ENCODE measurements at places on chromosomes 1 and 21.

DNA sequence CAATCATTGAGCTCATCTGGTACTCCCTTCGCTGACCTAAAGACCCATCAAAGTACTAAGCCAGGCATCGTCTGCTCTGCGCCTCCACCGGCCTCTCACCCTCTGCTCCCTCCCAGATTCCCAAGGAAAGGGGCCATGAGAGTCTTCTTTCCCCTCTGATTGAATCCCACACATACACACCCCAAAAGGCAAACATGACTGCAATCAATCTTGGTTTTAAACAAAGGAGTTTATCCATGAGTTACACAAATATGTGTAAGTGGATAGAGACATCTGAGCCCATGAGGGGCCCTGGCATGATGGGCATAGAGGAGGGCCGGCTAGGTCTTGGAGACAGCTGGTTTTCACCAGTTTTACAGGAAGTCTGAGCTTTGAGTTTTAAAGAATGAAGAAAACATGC, 50.9 kb downstream of the CAPN2 start:
- no peak for DNase-seq

- no peak for DNase-seq
These were observed 43.4 kb downstream of the WASF2 start for GRCh38 chr1:27446496-27447020.

DNA sequence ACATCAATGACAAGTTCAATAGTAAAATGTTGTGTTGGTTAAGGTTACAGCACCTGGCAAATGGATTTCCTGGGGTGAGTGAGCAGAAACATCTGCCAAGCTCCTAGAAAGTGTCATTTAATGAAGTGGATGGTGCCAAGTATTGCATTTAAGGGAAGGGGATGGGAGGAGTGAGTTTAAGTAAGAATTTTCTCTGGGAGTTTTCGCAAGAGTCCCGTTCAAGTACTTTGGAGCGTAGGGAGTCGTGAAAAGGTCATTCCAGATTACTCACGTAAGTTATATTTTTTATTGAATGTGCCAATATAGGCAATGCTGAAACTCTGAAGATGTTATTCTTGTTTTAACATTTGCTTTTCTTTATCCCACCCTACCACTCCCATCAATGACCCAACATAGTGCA, 117.4 kb upstream of the RAB3GAP2 start:
- DNase-seq = no peak

GRCh38 chr1:55645270-55645669, 430.1 kb upstream of the USP24 start:
- DNase-seq = no peak

DNA sequence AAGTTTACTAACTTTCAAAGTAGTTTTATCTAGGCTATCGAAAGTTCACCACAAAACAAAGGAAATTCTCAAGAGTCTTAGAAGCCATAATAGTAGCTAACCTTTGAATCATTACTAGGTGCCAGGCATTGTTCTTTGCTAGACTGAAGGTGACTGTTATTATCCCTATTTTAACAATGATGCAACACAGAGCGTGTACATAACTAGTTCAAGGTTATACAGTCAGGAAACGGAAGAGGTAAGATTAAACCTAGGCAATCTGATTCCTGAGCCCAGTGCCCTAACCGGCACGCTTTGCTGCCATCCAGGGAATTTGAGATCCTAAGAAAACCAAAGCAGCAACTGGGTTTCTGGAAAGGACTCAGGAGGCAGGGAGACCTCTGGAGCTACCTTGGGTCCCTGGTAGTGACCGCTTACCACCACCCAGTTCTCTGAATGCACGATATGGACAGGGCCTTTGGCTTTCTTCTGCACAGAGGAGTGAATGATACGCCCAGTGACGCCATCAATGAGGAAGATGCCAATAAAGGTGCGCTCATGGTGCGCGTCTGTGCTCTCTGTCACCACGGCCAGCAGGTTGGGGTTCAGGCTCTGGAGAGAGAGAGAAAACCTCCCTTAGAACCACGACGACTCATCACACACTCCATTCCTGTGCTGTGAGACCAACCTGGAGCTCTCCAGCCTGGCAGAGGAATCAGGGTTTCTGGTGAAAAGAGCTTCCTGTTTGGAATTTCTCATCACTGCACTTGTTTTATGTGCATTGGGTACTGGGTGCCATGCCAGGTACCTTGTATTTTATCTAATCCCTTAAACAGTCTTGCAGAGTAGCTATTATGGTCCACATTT, 13.1 kb upstream of the UBR4 start:
- no peak for DNase-seq

DNA sequence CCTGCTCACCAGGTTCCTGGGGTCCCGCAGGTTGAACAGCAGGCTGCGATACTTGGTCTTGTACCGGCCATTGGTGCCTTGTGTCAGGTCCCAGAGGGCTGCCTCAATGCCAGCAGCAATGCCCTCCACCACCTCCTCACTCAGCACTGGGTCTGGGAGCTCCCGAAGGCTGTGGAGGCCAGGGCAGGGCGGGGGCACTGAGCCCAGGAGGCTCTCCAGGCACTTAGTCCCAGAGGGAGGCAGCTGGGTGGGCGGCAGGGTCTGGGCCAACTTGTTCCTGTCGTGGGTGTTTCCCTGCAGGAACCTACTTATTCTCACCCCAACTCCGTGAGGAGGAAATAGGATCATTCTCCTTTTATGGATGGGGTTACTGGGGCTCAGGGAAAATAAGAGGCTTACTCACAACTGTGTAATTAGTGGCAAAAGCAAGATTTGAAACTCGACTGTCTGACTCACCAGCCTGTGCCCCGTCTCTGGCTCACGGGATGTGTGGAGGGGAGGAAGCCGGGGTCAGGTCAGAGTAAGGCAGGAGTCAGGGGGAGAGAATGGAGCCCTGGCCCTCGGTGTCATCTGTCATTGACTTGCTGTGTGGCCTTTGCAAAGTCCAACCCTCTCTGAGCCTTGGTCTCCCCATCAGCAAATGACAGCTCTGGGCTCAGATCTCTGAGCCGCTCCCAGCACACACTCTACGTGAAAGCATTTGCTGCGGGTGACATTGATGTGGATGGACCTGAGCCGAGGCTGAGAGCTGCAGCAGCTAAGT, 17.2 kb downstream of the SPOCD1 start:
- no peak for DNase-seq

GRCh38 chr1:94719926-94720793, 100.0 kb upstream of the SLC44A3 start:
- DNase-seq = no peak

DNA sequence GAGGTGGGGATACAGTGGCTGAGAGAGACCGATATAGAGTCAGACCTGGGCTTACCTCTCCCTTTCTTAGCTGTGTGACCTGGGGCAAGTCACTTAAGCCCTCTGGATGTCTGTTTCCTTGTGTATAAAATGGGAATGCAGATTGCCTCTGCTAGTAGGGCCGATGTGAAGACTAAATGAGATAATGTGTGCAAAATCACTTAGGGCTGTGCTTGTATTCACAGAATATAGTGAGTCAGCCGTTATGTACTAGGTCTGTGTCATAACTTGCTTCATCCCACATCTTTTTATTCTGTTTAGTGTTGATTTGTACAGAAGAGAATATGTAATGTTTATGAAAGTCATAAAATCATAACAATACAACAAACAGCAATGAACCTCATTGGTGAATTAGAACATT, 56.0 kb downstream of the PTPRU start:
- no peak for DNase-seq

DNA sequence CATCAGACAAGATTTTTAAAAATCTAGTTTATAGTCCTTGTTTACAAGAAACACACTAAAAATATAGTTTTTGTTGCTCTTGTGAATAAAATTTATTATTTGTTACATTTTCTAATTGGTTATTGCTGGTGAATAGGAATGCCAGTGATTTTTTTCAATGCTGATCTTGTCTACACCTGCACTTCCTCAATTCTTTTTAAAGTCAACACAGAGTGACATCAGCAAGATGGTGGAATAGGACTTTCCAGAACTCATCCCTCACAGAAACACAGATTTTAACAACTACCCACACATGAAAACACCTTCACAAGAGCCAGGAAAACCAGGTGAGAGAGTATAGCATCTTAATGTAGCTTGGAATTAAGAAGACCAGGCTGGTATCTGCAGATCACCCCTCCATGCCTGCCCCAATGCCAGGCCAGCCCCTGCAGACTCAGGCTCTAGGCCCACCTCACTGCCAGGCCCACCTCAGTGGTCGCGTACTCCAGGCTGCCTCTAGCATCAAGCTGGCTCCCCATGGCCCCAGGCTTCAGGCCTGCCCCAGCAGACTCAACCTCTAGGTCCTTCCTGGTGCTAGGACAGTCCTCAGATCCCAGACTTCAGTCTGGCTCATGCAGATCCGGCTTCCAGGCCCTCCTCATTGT, 117.6 kb downstream of the WDR3 start:
- DNase-seq = no peak

DNA sequence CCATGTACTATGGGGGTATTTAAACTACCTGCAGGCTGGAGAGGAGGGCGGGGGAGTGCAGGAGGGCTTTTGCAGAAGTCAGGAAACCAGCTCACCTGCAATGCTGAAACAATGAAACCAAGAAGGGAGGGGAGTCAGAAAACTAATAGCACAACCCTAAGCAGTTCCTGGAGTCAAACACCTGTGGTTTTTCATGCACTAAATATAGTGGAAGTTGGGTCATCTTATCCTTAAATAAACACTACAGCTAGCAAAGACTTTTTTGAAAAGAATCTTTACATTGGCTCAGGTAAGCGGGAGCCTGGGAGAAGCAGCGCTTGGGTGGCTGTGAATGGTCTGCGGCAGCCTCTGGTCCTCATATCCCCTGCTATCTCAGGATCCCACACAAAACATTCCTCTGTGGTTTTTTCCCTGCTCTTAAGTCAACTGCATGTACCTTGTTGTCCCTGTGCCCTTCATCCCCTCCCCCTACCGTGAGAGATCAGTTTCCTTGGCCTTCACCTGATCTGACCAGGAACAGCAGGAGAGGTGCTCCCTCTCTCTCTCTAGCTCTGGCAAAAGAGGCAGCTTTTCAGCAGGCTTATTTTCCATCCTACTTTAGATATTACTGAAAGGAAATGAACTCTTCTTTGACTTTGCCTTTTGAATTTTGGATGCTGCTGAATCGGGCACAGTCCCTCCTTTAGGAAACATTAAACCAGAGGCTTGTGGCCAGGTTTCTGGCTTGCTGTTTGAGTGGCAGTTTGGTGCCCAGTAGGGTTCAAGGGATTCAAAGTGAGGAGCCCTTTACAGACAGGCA, 26.6 kb downstream of the TENT5C start:
- DNase-seq = no peak

DNA sequence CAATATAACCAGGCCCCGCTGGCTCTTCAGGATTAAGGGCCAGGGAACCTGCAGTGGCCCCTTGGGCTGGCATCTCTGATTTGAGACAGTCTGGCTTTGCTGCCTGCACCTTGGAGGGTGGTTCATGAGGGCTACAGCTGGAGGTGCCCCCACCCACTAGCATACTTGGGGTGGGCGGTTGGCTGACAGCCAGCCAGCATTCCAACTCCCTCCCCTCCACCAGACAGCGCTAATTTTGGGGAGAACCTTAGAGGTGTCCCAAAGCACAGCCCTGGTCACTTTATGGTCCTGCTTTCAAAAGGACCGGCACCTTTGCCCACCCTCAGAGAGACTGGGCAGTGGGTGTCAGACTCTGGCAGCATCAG, 180.7 kb upstream of the VAMP3 start:
- no peak for DNase-seq
